ENCODE measurements at places on chromosomes 12 and 14.
A peak's percentile ranks its signal among the peaks of the same experiment; 100 is the strongest.

- peaks cover 35% of the 10 kb centered on the region for H3K4me1 ChIP-seq
- no peaks in the 10 kb centered on the region for H3K27me3 ChIP-seq
- H3K4me3 ChIP-seq = no peak overlapping the region
- H3K36me3 ChIP-seq = no peaks in the 10 kb centered on the region
Measured at GRCh38 chr14:91388551-91388975, 29.1 kb downstream of the CCDC88C start.

- DNase-seq = peak; percentile 42
- peaks cover 8% of the 10 kb centered on the region for H3K27me3 ChIP-seq
- no peak within 1 kb of the TSS for H3K4me3 ChIP-seq
- peaks cover 38% of the 10 kb centered on the region for H3K4me1 ChIP-seq
Measured at GRCh38 chr12:4562034-4562657, at the start of gene DYRK4. Gene DYRK4, plus strand, starts transcription at chr12:4562208. Its CDS starts 38 bp downstream, at chr12:4562246.

GRCh38 chr12:51323317-51323960 is 535 bp downstream of the BIN2 start:
- peak overlapping the region; percentile 91 for H3K27ac ChIP-seq
- peak; percentile 62 for DNase-seq
- peaks cover 56% of the 10 kb centered on the region for H3K4me1 ChIP-seq

DNA sequence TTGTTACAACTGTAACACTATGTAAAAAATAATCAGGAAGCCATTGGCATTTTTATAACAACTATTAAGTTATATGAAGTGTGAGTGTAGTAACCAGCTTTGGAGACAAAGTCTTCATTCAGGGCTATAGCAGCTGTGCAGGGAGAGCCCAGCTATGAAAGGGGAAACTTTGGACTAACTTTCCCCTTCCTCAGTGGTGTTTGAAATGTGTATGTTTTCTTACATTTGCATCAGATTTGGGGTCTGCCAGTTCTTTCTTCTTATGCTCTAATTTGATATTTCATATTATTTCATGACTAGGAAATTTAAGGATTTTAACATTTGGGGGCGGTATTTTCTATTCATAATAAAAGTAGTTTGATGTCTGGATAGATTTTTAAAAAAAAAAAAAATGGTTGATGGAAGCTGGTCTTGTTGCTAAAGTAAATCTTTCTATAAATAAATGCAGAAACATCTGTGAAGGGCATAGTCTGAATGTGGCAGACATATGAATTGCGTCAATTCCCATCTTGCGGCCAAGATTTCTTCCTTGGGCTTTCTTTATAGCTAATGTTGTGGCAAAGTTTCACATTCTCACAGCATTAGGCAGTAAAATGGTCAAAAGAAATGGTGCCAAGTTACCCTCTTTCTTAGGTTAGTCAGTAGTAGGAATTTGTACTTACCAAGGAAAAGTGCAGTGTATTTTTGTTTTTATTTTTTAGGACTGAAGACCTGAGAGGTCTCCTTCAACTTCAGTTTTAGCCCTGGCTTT is 35.6 kb downstream of the RASSF8 start:
- no peaks in the 10 kb centered on the region for H3K27me3 ChIP-seq
- no peak overlapping the region for H3K27ac ChIP-seq
- H3K4me3 ChIP-seq = no peak overlapping the region
- no peak for DNase-seq

- no peak overlapping the region for H3K4me3 ChIP-seq
- H3K27ac ChIP-seq = no peak overlapping the region
Measured at GRCh38 chr14:92974541-92975345, 51.8 kb downstream of the CHGA start.

- no peaks in the 10 kb centered on the region for H3K27me3 ChIP-seq
- H3K27ac ChIP-seq = no peak overlapping the region
- DNase-seq = no peak
- H3K36me3 ChIP-seq = no peaks in the 10 kb centered on the region
- H3K4me3 ChIP-seq = no peak overlapping the region
Measured at GRCh38 chr12:76762601-76762980, 1.3 kb upstream of the ZDHHC17 start.

- H3K4me3 ChIP-seq = no peak overlapping the region
- no peak overlapping the region for H3K27ac ChIP-seq
- peak; percentile 85 for DNase-seq
- H3K36me3 ChIP-seq = no peaks in the 10 kb centered on the region
- no peaks in the 10 kb centered on the region for H3K27me3 ChIP-seq
Measured at GRCh38 chr14:20530771-20531571, 25.6 kb downstream of the RNASE10 start.

DNA sequence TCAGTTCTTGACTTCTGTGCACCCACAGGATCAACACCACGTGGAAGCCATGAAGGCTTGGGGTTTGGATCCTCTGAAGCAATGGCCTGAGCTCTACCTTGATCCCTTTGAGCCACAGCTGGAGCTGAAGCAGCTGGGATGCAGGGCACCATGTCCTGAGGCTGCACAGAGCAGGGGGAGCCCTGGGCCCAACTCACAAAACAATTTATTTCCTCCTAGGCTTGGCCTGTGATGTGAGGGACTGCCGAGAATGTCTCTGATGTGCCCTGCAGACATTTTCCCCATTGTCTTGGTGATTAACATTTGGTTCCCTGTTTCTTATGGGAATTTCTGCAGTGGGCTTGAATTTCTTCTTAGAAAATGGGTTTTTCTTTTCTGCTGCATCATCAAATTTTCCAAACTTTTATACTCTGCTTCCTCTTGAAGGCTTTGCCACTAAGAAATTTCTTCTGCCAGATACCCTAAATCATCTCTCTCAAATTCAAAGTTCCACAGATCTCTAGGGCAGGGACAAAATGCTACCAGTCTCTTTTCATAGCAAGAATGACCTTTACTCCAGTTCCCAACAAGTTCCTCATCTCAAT is 288.2 kb downstream of the CCDC59 start:
- H3K4me3 ChIP-seq = no peak overlapping the region
- DNase-seq = no peak
- no peaks in the 10 kb centered on the region for H3K36me3 ChIP-seq
- H3K4me1 ChIP-seq = no peaks in the 10 kb centered on the region
- no peaks in the 10 kb centered on the region for H3K27me3 ChIP-seq

- peaks cover 3% of the 10 kb centered on the region for H3K36me3 ChIP-seq
- H3K27me3 ChIP-seq = no peaks in the 10 kb centered on the region
- H3K4me1 ChIP-seq = no peaks in the 10 kb centered on the region
- H3K27ac ChIP-seq = no peak overlapping the region
- H3K4me3 ChIP-seq = no peak overlapping the region
Measured at GRCh38 chr12:107584563-107584962, 101.0 kb upstream of the PWP1 start.

DNA sequence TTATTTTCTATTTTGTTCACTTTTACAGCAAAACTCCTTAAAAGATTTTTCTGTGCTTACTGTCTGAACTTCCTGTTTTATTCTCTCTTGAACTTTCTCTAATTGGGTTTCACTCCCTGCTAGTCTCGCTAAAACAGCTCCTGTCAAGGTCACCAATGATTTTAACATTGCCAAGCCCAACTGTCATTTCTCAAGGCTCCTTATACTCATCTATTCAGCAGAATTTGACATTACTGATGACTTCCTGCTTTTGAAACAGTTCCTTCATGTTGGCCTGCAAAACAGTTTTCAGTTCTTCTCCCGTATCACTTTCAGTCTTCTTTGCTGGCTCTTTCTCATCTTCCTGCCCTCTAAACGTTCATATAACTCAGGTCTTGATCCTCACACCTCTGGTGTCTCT is 268.5 kb upstream of the USP15 start:
- H3K27ac ChIP-seq = no peak overlapping the region
- no peaks in the 10 kb centered on the region for H3K36me3 ChIP-seq
- peak overlapping the region; percentile 66 for H3K4me3 ChIP-seq
- no peaks in the 10 kb centered on the region for H3K4me1 ChIP-seq

- H3K27me3 ChIP-seq = no peaks in the 10 kb centered on the region
- H3K4me3 ChIP-seq = no peak overlapping the region
- peaks cover 21% of the 10 kb centered on the region for H3K4me1 ChIP-seq
- DNase-seq = no peak
Measured at GRCh38 chr14:71411738-71412137, 504.5 kb downstream of the PCNX1 start.

GRCh38 chr14:85934123-85934885 is 404.4 kb downstream of the FLRT2 start:
- H3K4me1 ChIP-seq = peaks cover 7% of the 10 kb centered on the region
- H3K27ac ChIP-seq = peak overlapping the region; percentile 85
- peaks cover 3% of the 10 kb centered on the region for H3K36me3 ChIP-seq
- H3K27me3 ChIP-seq = no peaks in the 10 kb centered on the region

- peak; percentile 92 for DNase-seq
- no peak overlapping the region for H3K27ac ChIP-seq
- H3K4me3 ChIP-seq = no peak overlapping the region
Measured at GRCh38 chr14:24296341-24297157, 3.0 kb downstream of the DHRS1 start.

GRCh38 chr12:104964167-104964855 is 6.2 kb upstream of the SLC41A2 start:
- no peak for DNase-seq
- H3K4me1 ChIP-seq = no peaks in the 10 kb centered on the region
- no peaks in the 10 kb centered on the region for H3K27me3 ChIP-seq
- no peaks in the 10 kb centered on the region for H3K36me3 ChIP-seq
- no peak overlapping the region for H3K4me3 ChIP-seq
- H3K27ac ChIP-seq = no peak overlapping the region

GRCh38 chr12:113274848-113275247 is 53.6 kb downstream of the TPCN1 start:
- H3K27me3 ChIP-seq = no peaks in the 10 kb centered on the region
- H3K27ac ChIP-seq = no peak overlapping the region
- H3K4me1 ChIP-seq = peaks cover 6% of the 10 kb centered on the region
- no peak for DNase-seq
- peaks cover 15% of the 10 kb centered on the region for H3K36me3 ChIP-seq

DNA sequence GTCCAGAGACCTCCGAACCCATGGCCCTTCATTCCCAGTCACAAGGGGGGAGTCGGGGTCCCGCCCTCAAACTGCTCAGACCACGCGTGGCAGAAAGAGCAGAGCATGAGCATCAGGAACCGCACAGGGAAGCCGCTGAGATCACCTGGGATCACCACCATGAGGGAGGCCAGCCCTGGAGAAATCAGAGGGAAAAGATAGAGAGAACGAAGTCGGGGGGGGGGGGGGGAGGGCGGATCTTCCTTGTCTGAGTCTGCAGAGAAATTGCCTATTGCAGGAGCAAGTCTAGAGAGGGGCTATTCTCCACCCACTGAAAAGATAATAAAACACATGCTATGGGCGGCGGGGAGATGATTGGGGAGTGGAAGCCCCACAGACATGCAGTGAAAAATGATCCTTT is 884 bp upstream of the TMEM132C start:
- H3K27ac ChIP-seq = no peak overlapping the region
- no peaks in the 10 kb centered on the region for H3K4me1 ChIP-seq
- DNase-seq = no peak
- no peak overlapping the region for H3K4me3 ChIP-seq
- no peaks in the 10 kb centered on the region for H3K36me3 ChIP-seq
- peaks cover 76% of the 10 kb centered on the region for H3K27me3 ChIP-seq

GRCh38 chr14:92426237-92426636 is 87.3 kb upstream of the RIN3 start:
- no peak for DNase-seq
- H3K4me3 ChIP-seq = no peak overlapping the region
- no peaks in the 10 kb centered on the region for H3K27me3 ChIP-seq
- H3K27ac ChIP-seq = no peak overlapping the region
- no peaks in the 10 kb centered on the region for H3K36me3 ChIP-seq

DNA sequence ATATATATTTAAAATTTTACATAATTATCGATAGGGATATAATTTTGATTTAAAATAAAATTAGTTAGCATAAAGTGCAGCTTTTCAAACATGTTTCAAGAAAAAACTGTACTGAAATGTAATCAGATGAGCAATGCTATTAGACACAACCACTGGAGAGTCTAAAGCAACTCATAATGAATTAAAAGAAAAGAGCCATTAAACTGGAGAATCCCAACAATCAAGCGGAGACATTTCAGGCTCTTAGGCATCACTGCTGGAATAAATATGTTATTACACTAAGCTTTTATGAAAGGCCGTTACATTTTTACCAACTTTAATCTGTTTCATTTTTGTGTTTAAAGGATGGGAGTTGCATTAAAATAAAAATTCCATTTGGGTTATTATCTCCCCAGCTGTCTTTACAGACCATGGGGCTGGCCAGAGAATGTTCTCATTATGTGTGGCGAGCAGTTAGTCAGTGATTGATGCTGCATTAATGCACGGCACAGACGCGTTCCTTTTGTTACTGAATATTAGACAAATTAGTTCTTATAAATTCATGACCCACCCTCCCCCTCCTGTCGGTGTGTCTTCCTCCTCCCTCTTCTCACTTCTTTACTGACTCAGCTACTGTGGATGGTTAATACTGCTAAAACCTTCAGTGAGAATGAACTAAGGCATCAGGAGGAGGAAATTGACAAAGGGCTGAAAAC is 156.8 kb downstream of the PDZRN4 start:
- no peak overlapping the region for H3K4me3 ChIP-seq
- no peaks in the 10 kb centered on the region for H3K4me1 ChIP-seq
- H3K27ac ChIP-seq = no peak overlapping the region
- H3K36me3 ChIP-seq = no peaks in the 10 kb centered on the region

DNA sequence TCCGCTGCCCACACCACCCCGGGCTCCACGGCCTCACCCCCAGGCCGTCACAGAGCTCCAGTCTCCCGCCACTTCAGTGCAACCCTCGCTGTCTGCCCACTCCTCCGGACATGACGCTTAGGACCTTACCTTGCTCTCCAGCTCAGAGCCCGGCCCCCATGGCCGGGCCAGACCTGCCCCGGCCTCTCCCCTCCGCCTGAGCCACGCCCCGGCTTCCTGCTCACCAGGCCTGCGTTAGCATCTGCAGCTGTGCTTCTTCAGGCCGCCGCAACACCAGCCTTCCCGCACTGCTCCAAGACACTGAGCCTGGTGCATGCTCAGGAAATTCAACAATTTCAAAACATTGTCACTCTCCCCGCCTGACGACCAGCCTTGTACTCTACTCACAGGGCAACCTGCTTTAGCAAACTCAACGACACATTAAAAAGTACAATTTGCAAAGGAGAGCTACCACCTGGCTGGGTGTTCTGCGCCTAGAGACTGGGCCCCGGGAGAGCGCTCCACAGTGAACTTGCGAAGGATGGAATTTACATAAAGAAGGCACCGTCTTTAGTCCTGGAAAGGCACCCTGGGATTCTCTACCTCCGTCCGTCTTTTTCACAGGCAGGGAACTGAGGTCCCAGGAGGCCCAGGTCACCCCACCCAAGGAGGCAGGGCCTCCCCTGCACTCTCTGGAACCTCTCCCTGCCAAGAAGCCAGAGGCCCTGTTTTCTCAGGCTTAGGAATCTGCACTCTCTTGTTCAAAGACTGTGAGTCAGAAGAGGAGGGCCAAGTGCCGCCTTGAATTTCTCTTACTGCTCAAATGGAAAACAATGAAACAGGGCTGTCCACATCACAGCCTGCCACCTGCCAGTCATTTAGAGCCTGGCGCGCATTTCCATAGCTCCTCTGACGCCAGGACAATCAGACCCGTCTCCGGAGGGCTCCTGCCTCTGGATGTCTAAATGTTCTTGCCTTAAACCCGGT is 51.3 kb downstream of the STX2 start:
- no peaks in the 10 kb centered on the region for H3K4me1 ChIP-seq
- no peaks in the 10 kb centered on the region for H3K36me3 ChIP-seq
- no peak overlapping the region for H3K27ac ChIP-seq
- DNase-seq = no peak

DNA sequence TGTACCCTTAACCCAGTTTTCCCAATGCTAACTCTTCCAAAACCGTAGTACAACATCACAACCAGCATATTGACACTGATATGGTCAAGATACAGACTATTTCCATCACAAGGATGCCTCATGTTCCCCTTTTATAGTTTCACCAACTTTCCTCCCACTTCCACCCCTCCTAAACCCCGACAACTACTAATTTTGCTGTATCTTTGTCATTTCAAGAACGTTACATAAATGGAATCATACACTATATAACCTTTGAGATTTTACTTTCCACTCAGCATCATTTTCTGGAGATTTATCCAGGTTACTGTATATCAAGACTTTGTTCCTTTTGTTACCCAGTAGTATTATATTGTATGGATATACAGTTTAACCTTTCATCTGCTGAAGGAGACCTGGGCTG is 88.9 kb downstream of the MED13L start:
- H3K36me3 ChIP-seq = no peaks in the 10 kb centered on the region
- no peak overlapping the region for H3K4me3 ChIP-seq
- H3K4me1 ChIP-seq = peaks cover 10% of the 10 kb centered on the region

Measured in common myeloid progenitor, CD34-positive (primary cell).